ENCODE measurements at places on chromosomes 13 and 19.
A peak's percentile ranks its signal among the peaks of the same experiment; 100 is the strongest.

DNA sequence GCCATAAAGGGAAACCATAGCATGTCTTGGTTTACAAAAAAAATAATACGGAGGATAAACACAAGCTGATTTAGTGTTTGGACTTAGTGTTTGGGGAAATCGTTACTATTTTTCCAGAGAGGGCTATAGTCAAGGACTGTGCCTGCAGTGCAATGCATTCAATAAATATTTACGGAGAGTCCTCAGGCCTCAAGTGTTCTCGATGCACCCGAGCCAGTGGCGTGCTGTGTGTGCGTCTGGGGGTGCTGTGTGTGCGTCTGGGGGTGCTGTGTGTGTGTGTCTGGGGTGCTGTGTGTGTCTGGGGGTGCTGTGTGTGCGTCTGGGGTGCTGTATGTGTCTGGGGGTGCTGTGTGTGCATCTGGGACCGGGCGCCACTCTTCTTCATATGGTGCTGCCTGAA lies 71.7 kb upstream of the GTF3A start:
- DNase-seq, result no peak

GRCh38 chr19:17996826-17997316 lies 11.1 kb upstream of the ARRDC2 start:
- no peak for DNase-seq

- DNase-seq, result no peak
Observed at GRCh38 chr13:70792121-70792520, 683.9 kb upstream of the KLHL1 start.

DNA sequence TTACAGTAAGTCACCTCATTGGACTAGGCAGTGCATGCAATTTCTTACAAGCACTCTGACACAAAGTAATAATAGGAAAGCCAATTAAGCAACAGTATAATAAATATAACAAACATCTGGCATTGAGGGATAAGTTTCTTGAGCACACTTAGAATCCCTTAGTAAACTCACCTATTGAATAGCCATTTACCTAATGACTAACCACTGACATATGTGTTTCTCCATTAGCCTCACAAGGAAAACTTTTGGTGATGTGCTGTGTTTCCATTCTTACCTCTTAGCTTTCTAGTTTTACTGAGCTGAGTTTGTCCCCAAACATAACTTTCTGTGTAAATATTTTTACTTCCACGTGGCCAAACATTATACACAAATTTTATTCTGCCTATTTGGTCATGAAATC lies 47.4 kb upstream of the PCDH9 start:
- DNase-seq, result no peak

- no peak for DNase-seq
Observed at GRCh38 chr19:40116075-40116474, 25.3 kb upstream of the ZNF780A start.

GRCh38 chr19:35468637-35469036 lies 20.6 kb downstream of the FFAR2 start:
- DNase-seq, result no peak

DNA sequence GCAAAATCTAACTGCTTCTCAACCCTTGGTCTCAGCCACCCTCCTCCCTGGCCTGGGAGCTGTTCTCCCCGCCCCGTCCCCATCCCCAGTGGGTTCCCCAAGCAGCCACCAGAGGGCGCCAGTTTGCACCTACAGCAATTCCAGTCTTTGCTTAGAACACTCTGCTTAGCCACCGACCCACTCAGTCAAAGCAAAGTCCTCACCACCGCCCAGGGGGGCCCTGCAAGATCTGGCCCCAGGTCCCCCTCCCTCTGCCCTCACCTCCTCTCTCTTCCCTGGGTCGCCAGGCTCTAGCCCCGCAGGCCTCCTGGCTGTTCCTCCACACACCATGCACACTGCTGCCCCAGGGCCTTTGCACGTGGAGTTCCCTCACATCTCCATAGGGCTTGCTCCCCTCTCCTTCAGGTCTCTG lies 12.4 kb downstream of the TMEM143 start:
- no peak for DNase-seq

DNA sequence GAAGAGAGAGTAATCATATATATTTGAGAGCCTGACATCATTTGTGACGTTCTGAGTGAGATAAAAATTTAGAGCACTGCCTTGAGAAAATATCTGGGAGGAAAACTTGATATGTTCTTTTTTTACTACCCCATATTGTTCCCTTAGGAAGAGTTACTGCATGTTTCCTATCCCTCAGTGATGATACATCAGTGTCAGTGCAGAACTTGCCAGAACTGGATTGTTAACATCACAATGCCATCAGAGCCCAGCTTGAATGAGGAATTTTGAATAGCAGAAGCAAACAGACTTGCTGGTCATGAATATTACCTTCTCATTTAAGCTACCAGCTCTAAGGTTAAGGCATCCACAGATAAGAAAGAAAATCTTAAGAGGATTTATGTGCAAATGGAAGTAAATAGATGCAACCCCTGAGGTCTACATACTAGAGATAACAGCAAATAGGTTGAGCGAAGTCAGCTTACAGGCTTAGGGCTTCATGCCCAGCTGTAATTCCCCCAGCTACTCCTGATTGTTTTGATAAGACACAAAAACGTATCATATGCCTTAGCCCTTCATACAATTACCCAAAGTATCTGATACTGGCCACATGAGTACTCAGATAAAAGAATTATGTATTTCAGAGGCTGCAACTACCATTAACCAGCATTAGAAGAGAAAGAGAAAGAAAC lies 313.7 kb upstream of the ATXN8OS start:
- no peak for DNase-seq

GRCh38 chr19:16605553-16605994 lies 22.4 kb downstream of the MED26 start:
- DNase-seq, result no peak

DNA sequence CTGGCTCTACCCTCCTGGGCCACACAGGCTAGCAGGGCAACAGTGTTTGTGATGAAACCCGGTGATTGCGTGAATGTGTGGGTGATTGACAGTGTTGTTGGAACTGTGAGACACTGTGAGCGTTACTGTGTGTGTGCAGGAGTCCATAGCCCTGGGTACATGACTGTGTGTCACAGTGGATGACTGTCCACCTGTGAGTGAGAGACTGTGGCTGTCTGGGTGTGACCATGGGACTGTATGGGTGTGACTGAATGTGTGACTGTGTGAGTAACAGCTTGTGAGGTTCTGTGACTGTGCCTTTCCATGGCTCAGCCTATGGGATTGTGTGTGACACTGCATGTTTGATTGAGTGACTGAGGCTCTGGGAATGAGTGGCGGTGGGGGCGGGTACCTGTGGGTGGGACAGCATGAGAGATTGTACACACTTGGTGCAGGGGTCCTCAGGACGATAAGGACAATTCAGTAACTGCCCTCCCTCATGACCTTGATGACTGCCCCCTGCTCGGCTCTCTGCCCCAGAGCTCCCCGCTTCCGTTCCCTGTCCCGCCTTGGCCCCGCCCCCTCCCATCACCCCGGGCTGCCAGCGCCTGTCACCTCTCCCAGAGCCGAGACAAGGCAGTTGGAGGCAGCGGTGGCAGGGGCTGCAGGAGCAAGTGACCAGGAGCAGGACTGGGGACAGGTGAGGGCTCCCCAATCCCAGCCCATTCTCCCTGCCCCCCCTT lies at the start of gene GIPR:
Gene GIPR (plus strand): TSS at position 602 of the 722 bp plus-strand sequence. CDS start 1,300 bp downstream, outside the sequence.
- no peak for DNase-seq

GRCh38 chr13:35499676-35500075 lies 23.2 kb upstream of the MAB21L1 start:
- DNase-seq, result no peak

DNA sequence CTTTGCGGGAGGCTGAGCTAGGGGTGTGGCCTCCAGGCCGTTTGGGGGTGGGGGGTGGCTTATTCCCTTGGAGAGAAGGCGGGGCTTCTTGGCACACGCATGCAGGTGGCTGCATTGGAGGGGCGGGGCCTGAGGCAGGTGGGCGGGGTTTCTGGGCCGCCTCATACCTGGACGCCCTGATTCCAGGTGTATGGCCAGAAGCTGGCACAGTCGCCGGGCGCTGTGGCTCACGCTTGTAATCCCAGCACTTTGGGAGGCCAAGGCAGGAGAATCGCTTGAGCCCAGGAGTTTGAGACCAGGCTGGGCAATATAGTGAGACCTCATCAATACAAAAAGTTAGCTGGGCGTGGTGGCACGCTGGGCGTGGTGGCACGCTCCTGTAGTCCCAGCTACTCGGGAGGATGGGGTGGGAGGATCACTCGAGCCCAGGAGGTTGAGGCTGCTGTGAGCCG lies 7.8 kb downstream of the ABCA7 start:
- DNase-seq, result no peak

DNA sequence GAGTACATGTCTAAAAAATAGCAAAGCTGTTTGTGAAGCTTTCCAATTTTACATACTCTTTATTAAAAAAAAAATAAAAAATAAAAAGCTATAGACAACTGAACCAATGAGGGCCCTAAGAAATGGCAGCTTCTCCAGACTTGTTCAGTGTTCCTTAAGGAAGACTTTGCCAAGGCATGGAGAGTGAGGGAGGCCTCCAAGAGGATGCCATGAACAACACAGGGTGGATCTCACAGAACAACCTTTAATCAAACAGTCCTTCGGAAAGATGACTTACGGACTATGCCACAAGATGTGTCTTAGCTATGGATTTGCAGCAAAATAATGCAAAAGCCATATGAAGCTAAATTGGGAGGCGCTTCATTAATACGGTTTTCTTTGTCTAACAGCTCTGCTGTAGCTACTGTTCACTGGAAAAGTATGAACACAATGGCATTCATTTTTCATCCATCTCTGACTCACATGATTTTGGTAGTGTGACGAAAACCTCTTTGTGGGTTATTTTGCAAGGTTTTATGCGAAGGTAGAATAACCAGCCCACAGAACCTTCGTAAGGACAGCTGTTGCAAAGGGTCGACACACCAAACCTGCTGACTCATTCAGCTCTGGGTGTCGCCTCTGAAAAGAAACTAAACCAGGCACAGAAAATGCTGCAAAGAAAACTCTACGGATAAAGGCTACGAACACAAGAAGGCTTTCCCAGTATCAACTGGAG lies 27.7 kb downstream of the EFNB2 start:
- DNase-seq, result no peak

DNA sequence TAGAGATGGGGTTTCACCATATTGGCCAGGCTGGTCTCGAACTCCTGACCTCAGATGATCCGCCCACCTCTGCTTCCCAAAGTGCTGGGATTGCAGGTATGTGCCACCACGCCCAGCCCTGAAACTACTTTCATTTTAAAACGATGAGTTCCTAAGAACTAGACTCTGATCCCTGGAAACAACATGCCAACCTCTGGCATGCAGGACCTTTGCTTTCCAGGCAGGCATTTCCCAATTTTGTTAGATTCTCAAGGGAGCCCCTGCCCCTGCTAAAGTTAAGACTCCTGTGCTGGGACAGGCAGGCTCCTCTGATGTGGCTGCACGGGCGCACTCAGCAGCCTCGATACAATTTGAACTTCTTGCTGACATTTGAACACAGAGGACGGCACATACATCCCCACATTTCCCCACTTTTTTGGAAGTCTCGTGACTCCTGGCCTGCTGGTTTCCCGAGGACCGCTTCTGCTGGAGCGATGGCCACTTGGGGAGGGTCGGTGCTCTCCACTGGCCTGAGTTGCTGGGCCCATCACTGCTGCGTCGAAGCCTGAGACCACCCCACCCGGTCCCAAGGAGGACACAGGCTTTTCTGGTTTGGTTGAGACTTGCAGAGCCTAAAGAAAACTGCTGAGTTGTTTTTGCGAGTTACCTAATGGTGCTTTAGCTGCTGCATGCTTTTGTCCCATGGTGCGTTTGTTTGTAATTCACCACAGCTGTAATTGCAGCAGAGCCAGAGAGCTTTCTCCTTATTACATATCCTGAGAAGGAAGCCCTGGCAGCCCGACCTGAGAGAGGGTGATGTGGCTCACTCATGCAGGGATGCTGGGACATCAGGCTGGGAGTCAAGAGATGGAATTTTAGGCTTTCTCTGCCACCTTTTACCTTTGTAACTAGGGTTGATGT lies 8.2 kb downstream of the ATP11A start:
- peak; percentile 58 for DNase-seq

GRCh38 chr13:48731957-48732569 lies 78.3 kb downstream of the CYSLTR2 start:
- no peak for DNase-seq

- DNase-seq, result no peak
Observed at GRCh38 chr13:107374038-107374437, 806.1 kb upstream of the ARGLU1 start.

DNA sequence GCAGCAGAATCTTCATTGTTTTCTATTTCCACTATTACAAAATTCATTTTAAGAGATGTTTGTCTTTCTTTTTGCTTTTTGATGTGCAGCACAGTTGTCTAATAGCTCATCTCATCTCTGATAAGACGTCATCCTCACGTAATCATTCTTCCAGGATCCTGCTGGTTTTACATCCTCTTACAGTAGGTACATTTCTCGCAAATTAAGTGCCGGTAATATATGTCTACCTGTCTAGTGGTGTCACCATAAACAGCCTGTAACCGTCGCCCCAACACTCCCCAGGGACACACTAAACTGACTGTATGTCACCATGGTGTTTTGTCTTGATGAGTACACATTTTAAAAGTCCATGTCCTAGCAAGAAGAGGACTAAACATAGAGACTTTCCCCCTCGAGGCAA lies 94.5 kb upstream of the VSTM2B start:
- DNase-seq, result no peak

DNA sequence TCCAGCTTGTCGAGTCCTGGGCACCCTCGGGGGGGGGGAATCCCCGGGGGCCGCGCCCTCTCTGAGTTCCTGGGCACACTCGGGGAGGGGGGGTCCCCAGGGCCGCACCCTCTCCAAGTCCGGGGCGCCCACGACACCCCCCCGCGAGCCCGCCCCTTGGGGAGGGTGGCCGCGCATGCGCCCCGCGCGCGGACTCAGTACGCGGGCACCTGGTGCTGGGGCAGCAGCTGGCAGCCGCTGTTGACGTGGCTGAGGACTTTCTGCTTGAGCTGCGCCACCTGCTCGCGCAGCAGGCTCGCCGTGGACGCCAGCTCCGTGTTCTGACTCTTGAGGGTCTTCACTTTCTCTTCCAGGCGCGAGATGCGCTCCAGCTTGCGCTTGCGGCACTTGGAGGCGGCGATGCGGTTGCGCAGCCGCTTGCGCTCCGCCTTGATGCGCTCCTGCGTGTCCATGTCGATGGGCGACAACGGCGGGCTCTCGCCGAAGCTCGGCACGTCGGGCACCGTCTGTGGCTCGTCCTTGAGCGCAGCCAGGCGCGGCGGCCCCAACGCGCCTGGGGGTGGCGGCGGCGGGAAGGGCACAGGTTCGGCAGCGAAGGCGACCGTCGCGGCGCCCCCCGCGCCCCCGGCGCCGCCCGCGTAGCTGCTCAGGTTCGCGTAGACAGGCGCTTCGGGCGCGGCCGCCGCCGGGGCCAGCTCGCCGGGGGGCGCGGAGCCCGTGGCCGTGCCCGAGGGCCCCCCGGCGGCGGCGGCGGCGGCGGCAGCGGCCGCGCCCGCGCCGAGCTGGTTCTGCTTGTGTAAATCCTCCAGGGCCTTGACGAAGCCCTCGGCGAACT lies 958 bp downstream of the JUND start:
- peak; percentile 59 for DNase-seq
